ELR (cell line): ENCODE measurements at places on chromosomes 1 and 21.

GRCh38 chr1:206502812-206503211 is 4.5 kb upstream of the RASSF5 start:
- DNase-seq, result no peak

GRCh38 chr1:37017720-37018119 is 16.6 kb downstream of the GRIK3 start:
- no peak for DNase-seq

DNA sequence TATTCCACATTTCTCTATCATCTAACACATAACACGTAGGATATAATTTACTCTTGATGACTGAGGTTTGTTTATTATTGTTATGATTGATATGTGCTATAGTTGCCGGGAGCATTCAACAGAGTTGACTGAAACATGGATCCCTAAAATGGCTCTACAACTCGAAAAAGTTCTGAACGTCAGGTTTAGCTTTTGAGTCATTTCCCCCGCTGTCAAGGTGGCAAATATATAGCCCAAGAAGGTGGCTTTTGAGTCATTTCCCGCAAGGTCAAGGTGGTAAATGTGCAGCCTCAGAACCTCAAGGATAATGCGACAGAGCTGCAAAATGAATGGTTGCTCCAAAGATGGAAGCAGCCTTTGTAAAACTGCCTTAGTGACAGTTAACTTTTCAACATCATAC is 104.0 kb downstream of the NIBAN1 start:
- DNase-seq, result no peak

- DNase-seq, result peak; percentile 69
Observed at GRCh38 chr1:35929730-35930592, 944 bp upstream of the AGO3 start.

DNA sequence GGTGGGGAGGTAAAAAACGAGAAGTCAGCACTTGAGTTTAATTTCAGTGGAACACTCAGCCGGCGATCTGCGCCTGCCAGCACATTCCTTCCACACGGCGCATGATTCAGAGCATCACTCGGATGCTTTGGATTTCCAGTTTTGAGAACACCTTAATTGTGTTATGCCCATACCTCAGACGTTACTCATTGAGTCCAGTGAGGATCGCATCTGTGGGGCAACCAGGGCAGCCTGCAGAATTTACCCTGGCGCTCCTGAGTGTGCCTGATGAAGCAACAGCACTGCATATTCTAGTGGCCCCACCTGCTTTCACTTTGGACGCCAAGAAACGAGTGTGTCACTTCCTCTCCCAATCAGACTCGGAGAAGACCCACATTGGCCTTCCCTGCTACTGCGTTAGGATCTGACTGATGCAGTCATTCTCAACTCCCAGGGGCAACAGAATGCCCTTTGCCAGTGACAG is 19.9 kb downstream of the FAM89A start:
- DNase-seq, result peak; percentile 28

GRCh38 chr1:220901881-220902280 is 22.6 kb downstream of the HLX start:
- DNase-seq, result no peak

GRCh38 chr1:89633800-89634625 is 1.1 kb downstream of the LRRC8C start:
- DNase-seq, result peak; percentile 62

DNA sequence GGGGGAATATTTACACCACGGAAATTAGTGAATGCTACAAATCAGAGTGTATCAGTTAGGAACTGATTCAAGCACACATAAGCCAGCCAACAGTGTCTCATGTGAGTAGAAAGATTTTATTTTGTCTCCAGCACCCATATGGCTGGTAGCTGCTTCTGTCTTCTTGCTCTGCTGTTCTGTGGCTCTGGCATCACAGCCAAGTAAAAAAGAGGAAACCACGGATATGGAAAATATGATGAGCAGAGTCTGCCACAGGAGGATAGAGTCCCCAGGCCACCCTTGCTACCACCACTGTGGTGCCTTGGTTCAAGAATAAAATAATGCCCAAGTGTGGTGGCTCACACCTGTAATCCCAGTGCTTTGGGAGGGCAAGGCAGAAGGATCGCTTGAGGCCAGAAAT is 53.6 kb upstream of the SPOCD1 start:
- no peak for DNase-seq

DNA sequence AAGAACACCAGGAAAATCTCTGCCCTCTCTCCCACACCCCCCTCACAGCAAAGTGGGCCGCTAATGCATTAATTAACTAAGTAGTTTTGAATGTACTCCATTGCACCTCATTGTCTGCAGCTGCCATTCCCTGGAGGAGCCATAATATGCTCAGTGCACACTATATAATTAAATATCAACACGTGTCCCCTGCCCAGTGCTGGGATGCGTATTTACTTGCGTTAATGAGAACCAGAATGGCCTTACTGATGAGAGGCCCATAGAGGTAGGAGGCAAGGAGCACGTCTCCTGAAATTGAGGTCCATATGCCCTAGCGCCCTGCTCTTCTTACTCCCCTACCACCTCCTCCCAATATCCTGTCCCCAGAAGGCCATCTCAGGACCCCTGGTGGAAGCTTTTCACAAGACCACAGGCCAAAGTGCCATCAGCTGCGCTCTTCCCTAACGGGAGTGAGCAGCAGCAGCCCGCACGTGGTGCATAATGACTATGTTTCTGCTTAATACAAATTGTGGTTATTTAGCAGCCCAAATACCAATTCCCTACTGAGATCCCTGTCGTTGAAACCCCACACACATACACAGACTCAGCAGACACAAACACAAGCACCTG is 76.8 kb downstream of the PLXNA2 start:
- no peak for DNase-seq

- DNase-seq, result no peak
Observed at GRCh38 chr1:1043411-1043810, 23.5 kb downstream of the AGRN start.

- DNase-seq, result peak; percentile 47
Observed at GRCh38 chr1:206935491-206936067, 10.7 kb downstream of the PIGR start.

DNA sequence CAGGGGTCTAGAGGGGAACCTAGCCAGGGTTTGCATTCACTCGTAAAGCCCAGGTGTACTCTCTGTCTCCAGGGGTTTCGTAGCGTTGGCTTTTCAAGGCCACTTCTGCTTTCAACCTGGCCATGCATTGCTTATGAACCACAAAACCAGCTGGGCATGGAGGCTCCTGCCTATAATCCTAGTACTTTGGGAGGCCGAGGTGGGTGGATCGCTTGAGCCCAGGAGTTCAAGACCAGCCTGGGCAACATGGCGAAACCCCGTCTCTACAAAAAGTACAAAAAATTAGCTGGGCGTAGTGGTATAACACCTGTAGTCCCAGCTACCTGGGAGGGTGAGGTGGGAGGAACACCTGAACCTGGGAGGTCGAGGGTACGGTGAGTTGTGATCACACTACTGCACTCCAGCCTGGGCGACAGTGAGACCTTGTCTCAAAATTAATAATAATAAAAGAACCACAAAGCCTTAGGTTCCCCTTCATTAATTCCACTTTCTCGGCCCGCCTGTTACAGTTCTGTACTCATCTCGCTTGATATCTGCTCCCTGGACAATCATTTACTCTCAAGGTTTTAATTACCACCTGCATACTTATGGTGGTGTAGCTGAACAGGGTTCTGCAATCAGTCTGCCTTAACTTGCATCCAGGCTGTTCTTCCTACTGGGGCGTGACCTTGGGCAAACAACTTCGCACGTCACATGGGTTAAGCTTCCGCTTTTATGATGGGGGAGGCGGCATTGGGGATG is 6.1 kb downstream of the SLC16A4 start:
- no peak for DNase-seq

GRCh38 chr1:116686723-116687352 is 19.3 kb upstream of the IGSF3 start:
- DNase-seq, result no peak

- DNase-seq, result no peak
Observed at GRCh38 chr1:163824490-163824889, 502.7 kb downstream of the NUF2 start.

GRCh38 chr1:233389893-233390292 is 62.4 kb downstream of the MAP3K21 start:
- DNase-seq, result no peak

DNA sequence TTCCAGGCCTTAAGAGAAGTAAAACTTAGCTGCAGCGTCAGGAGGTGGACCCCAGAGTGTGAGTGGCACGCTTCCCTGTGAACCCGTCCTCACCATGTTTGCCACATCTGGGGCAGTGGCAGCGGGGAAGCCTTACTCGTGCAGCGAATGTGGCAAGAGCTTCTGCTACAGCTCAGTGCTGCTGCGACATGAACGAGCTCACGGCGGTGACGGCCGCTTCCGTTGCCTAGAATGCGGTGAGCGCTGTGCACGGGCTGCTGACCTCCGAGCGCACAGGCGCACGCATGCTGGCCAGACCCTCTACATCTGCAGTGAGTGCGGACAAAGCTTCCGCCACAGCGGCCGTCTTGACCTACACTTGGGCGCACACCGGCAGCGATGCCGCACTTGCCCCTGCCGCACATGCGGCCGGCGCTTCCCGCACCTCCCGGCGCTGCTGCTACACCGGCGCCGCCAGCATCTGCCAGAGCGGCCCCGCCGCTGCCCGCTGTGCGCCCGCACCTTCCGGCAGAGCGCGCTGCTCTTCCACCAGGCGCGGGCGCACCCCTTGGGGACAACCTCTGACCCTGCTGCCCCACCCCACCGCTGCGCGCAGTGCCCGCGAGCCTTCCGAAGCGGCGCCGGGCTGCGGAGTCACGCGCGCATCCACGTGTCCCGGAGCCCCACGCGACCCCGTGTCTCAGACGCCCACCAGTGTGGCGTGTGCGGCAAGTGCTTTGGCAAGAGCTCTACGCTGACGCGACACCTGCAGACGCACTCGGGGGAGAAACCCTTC is 9.3 kb downstream of the ZNF672 start:
- no peak for DNase-seq

DNA sequence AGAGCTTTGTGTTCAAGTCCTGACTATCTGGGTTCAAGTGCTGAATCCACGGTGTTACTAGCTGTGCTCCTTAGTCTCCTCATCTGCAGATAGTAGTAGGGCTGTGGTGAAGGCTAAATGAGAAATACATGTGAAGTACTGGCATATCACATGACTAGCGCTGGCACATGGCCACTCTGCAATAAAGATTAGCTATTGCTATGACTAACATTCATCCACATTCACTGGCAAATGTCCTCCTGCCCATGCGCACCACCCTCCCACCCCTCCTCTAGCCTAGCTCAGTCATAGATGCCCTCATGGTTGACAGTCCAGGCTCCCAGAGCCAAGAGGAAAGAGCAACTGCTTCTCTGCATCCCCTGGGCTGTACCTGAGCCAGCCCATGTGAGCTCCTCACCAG is 8.5 kb upstream of the COL8A2 start:
- peak; percentile 96 for DNase-seq

GRCh38 chr1:88751714-88752113 is 67.6 kb downstream of the PKN2 start:
- no peak for DNase-seq

DNA sequence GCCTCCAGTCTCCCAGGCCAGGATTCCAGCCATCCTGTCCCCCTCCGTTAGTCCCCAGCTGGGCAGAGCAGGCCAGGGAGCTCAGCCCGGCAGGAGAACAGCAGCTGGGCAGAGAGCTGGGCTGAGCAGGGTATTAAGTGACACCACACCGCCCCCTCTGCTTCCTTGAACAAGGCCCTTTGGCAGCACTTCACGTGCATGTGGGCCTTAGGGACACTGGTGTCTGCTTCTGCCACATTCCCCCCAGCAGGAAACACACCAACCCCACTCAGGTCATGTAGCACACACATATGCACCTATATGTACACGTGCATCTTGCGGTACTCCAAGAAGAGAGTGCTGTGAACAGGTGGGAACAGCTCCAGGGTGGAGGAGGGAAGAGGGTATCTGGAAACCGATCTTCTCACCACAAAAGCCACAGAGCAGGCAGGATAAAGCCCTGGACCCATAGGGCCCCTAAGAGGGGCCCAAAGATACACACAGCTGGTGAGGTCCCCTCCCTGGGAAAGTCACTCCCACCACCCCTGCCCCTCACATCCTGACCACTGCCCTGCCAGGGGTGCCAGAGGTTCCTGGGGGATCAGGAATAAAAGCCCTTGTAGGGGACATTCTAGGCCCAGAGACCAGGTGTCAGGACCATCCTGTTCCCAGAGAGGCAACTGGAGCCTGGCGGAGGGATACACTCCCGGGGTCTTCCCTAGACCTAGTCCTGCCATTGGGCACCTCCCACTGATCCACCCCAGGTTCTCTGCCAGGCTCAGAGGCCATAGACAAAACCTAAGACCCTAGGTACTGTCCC is 4.5 kb downstream of the EPHA2 start:
- DNase-seq, result no peak

DNA sequence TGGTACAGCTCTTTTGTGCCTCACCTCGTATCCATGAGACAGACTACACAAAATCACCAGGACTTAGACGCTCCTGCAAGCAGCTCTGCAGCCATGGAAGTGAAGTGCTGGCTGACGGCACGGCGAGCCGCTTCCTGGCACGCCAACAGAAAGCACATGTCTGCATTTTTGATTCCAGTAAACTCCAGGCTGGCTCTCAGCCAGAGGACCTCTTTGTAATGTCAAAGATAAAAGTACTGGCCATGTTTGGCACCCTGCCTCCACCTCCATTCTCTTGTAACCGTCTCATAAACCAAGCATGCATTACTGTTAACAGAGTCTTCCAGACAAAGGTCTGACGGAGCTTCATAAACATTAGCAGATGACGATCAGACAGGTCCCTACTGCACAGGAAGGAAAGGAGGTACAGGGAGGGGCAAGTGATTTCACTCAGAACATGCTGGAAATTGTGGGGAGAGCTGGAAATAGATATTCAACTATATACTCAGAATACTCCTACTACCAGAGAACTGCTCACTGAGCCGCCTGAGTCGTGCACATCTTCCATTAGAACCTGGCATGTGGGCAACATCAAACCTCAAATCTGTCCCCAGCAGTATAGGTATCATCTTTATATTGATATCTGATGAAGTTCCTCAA is 632.0 kb downstream of the SMYD3 start:
- DNase-seq, result peak; percentile 93

DNA sequence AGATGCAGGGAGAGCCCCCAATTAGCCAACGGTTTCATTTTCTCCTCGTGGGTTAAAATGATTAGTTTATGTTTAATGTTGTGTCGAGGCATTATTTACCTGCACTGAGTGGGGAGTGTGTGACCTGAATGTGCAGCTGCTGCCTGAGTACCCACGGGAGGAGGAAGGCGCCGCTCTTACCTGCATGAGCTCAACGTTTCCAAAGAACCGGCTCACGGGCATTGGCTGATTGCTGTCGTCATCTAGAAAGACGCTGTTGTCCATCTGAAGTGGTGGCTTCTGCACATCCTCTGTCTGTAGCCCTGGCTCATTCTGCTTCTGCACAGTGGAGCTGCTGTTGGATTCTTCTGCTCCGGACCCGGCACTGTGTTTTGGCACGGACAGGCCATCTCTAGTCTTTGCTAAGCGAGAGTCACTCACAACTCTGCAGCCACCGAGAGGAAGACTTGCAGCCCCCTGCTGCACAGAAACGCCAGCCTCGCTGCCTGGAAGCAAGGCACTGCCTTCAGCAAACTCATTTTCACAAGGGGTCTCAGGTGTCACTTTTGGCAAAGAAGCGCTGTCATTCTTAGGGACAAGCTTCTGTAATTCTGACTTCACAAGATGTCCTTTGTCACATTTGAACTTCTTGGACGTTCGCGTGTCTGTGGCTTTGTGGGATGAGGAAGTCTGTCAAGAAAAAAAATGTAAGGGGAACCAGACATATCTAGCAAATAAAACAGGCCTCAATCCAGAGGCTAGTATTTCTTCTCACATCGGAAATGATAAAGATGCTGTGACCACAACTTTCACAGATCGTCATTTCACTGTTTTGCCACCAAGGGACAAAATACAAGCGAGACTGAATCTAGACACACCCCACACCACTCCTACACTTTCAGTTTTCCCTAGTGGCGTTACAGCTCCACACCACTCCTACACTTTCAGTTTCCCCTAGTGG is 9.4 kb downstream of the C1orf174 start:
- no peak for DNase-seq
